ENCODE measurements at places on chromosomes 6 and 20.

- DNase-seq = no peak
Measured at GRCh38 chr6:43919774-43920173, 149.8 kb downstream of the VEGFA start.

GRCh38 chr6:98957450-98957849 lies 9.7 kb upstream of the FBXL4 start:
- DNase-seq = no peak

DNA sequence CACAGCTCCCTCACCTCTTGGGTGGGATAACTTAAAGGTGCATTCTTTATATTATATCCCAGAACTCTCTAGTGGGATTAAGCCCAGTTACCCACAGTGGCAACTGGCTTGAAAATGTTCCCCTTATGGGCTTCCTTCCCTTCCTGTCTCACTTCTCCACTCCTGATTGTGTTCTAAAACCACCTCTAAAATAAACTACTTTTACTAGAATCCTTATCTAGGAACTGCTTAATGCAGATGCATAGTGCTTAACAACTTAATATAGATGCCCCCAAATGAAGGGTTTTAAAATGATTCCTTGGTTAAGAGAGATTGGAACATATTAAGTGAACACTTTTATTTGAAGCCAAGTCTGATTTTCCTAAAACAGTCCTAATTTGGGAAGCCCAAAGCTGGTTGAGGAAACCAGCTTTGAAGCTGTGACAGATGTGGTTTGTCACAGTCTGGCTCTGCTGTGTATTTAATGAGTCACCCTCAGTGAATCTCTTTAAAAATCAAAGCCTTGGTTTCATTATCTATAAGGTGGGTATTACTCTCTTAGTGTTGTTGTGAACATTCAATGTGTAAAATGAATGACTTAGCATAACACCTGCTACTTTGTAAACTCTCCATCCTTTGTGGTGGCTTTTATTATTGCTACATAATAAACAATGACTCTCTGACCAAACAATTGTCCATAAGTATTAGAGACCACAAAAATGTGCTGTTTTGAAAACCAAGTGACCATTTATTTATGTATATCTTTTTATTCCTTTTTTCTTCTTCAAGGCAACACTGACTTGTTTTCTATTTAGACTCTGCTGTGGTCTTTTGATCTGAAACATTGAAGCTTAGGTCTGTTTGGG lies 24.4 kb downstream of the PLCB1 start:
- DNase-seq = no peak

- DNase-seq = no peak
Measured at GRCh38 chr20:48302844-48303542, 517.7 kb upstream of the SULF2 start.

GRCh38 chr6:127457456-127458064 lies 1.6 kb downstream of the KIAA0408 start:
- DNase-seq = no peak

DNA sequence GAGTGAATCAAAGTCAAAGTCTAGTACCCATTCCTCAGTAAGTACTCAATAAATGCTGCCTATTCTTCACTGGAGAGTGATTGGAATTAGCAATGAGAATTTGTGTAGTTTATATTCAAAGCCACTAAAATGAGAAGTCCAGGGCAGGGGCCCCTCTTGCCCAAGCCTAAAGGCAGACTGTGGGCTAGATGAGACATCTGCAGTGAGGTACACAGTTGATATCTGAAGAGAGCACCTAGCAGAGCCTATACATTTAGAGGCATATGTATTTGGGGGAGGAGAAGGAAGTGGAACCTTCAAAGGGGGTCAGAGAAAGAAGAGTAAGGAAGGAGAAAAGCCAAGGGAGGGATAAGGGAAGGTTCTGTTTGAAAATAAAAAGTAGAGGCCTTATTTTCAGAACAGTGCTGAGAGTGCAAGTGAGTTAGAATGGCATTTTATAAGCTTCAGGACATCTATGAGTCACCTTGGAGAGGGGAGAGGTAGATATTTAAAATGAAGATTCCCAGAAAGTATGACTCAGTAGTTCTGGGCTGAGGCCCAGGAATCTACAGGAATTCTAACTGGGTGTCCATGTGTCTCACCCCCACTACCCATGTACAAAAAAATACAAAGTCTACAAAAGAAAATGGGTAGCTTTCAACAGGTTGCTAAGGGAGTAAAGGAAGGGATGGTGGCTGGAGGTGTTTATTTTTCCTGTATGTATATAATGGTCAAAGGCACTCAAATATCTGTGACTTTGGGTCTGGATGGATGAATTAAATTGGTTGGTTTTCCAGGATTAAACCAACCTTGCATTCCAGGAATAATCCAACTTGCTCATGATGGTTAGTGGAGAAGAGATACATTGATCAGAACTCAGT lies 135.1 kb downstream of the ZFP64 start:
- no peak for DNase-seq

DNA sequence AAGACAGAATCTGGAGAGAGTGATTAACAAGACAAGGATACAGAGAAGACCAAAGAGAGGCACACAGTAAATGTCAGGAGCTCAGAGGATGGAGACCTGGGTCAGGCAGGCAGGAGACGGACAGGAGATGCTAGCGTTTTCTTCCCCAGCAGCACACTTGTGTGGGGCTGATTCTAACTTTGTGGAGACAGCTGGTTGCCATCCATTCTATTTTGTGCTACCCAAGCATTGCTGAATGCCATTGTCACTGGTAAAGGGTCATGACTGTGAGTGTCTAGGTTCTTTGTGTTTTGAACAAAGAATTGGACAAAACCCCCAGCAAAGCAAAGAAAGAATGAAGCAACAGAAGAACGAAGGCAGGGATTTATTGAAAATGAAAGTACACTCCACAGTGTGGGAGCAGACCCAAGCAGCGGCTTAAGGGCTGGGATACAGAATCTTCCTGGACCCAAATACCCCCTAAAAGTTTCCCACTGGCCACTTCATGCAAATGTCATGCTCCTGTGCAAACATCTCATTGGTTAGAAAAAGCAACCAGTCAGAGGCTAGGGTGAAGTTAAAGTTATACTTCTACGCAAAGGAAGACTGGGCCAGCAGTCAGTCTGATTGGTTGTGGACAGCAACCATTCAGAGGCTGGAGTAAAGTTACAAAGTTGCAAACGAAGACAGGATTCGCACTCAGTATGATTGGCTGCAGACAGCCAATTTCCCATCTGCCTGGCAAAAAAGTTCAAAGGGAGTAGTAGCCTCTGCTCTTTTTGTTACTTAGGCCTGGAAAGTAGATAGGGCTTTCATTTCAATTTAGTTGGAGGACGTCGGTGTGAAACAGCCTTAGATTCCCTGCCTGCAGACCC lies 17.5 kb downstream of the PTK7 start:
- DNase-seq = no peak

DNA sequence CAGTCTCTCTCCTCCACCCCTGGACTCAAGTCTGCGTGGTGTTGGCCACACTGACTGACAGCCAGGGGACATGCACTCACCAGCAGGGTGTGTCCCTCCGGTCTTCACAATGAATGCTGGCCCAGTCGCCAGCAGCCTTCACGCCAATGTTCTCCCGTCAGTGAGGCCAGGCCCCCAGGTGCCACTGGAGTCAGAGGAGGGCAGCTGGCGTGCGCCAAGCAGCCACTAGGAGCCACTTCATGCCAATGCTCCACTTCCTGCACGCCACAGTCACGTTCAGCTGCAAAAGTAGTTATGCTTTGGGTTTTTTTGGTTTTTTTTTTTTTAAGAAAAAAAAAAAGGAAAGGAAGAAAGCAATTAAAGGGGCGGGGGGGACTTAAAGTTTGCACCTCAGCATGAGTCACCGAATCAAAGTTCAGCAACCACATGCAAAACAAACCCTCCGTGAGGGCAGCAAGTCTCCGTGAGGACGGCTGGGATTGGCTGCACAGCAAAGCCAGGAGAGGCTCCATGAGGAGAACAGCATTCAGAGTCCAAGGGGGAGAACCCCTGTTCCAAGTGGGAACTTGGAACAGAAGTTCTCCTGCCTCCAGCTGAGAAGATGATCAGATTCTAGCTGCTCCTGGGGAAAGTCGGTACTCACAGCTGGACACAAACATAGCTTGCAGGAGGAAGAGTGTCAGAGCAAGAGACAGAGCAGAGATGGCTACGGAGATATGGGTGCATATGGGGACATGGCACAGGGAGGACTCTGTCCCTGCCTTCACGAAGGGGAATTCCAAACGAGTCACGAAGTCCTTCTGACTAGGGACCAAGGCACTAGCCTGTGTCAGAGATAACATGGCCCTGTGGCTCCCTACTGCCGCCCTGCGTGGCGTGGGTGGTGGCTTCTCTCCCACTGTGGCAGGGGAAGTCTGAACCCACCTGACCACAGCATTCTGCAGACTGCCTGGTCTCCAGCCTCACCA lies at the start of gene ZC3H12D:
TSS of gene ZC3H12D (minus strand) at position 282 of the 968 bp plus-strand sequence. CDS start 10,471 bp downstream, outside the sequence.
- peak; percentile 59 for DNase-seq

DNA sequence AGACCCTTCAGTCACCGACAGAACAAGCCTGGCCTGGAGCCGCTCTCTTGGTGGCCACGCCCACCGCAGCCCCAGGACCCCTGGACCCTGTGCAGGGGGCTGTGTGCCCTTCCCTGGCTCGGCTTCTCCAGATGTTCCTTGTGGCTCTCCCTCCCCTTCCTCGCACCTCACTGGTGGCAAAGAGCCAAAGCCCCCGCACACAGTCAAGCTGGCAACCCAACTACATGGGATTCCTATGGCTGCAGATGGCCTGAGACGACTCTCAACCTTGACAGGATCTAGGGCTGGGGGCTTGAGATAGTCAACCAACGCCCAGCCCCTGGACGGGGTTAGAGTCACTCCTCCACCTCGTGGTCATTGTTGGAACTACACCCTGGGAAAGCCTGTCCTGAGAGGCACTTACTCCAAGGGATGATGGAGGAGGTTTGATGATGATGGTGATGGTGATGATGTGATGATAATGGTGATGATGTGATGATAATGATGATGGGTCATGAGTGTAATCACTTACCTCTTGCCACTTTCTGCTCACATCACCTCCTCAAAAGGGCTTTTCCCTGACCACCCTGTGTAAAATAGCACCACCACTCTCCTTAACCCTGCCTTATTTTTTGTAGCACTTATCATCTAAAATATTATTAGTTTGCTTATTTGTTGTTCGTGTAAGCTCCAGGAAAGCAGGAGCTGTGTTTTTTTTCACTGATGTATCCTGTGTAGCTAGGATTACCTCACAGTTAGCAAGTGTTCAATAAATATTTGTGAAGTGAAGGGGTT lies 278.4 kb downstream of the LRFN2 start:
- peak; percentile 6 for DNase-seq

GRCh38 chr6:15623276-15624116 lies 39.3 kb downstream of the DTNBP1 start:
- no peak for DNase-seq

- peak; percentile 38 for DNase-seq
Measured at GRCh38 chr20:49186535-49187329, 1.4 kb downstream of the STAU1 start.

DNA sequence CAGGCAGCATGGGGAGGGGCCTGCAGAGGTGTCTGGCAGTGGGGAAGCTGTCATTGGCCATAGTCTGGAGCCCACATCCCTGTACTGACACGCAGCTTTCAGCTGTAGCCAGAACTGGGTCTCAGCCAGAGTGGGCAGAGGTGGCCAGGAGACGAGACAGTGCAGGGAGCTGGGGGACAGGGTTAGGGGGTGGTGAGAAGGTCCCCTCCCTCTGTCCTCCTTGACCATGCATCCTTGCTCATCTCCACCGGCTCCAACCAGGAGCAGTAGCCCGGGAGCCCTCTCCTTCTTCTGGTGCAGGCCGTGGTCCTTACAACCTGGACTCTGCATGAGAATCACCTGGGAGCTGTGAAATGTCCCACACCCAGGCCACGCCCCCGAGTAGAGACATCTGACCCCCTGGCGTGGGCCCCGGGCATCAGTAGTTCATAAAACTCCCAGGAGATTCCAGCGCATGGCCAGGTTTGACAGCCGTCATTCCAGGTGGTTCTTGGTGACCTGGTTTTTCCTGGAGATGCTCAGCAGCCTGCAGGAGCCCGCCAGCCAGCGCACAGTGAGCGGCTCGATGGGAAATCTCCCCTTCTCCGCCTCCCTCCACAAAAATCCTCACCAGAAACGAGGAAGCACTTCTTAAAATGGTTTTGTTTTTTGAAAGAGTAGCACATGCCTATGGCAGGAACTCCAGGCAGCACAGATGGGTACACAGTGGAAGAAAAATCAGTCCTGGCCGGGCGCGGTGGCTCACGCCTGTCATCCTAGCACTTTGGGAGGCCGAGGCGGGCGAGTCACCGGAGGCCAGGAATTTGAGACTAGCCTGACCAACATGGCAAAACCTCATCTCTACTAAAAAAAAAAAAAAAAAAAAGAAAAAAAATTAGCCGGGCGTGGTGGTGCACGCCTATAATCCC lies 56.2 kb downstream of the ADNP start:
- no peak for DNase-seq

- no peak for DNase-seq
Measured at GRCh38 chr6:113171882-113172281, 685.3 kb upstream of the MARCKS start.

- DNase-seq = no peak
Measured at GRCh38 chr6:166351715-166352285, 9.5 kb upstream of the SFT2D1 start.

DNA sequence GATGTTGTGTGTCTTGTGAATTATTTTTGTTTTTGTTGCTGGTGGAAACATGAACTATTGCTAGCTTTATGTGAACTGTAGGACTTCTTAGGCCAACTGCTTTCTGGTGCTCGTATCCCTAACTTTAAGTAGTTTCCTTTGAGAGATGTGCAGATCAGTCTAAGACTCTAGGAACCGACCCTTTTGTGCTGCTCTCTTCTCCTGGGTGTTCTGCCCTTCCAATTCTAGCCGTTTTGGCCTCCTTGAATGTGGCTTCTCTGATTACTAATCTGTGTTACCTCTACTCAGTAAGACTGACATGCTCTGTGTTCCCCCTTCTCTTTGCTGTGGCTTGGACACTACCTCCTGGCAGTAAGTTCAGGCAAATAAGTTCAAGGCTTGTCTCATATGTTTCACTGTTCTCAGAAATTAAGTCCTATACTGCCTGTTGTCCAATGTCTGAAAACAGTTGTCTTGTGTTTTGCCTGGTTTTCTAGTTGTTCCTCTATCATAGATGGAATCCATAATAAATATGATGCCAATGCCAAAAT lies 58.0 kb downstream of the FOXO3 start:
- DNase-seq = no peak

DNA sequence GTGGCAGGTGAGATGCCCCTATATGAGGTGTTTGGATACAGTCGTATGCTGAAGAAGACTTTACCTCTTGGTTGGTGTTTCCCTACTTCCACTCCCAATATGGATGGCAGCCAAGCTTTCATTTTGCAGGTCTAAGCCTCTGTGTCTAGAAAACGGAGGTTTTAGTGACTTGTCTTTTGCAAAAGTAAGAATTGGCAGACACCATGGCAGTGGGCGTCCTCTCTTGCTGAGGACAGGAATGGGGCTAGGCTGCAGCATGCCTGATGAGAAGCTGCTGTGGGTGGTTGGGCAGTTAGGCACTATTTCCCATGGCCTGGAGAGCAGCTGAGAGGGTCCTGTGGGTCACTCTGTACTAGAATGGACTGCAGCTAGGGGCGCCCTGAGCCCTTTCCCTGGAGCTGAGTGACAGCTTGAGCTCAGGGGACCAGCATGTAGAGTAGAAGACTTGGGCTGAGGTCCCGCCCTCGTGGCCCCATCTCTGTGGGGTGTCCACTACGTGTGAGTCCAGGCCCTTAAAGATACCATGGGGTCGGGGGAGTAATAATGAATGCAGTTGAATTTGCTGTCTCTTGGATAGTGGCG lies 127.4 kb downstream of the CDH26 start:
- DNase-seq = no peak

- DNase-seq = no peak
Measured at GRCh38 chr6:142647449-142648035, 297.4 kb downstream of the HIVEP2 start.

All from stimulated activated CD8-positive, alpha-beta memory T cell treated with anti-CD3 and anti-CD28 coated beads, Interleukin-4, amount 100 ng/mL, for 4 hours (primary cell).